ENCODE measurements at places on chromosomes 5 and 9.

DNA sequence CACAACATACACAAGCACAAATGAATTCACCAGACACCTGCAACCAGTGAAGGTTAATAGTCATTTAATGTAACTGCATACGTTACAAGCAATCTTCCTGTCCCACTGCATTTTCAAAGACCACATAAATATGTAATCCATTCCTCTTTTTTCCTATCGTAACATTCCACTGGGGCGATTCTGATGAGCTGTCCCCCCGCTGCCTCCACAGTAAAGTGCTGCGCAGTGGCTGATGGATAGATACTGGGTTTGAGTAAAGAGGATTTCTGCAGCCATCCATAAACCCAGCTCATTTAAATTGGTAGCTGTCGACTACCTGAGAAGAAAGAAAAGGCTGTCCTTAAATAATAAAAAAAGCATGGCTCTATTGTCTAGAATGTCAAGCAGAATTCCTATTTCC lies 181.1 kb downstream of the SPOCK1 start:
- no peak for DNase-seq

GRCh38 chr9:89730715-89731114 lies 125.9 kb downstream of the GADD45G start:
- DNase-seq: no peak

- DNase-seq: no peak
These were observed 3.8 kb downstream of the FGF10 start for GRCh38 chr5:44385291-44385900.

GRCh38 chr5:96942078-96942477 lies 6.2 kb downstream of the LNPEP start:
- no peak for DNase-seq

DNA sequence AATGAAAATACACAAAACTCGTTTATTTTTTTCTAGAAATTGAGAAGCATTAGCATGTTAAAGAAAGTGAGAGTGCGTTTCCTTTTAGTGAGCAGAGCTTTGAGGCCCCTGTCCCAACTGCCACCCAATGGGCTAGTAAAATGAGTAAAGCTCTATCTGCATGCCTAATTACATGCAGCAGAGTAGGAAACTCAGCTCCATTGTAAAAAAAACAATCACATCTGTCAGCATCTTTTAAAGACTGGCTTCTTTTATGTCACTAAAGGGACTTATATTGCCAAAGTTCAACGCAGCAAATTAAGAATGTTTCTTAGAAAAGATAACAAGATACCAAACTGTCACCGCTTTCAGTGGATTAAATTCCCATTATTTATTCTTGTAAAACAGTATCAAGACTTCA lies 154.0 kb downstream of the SNCAIP start:
- DNase-seq: no peak

DNA sequence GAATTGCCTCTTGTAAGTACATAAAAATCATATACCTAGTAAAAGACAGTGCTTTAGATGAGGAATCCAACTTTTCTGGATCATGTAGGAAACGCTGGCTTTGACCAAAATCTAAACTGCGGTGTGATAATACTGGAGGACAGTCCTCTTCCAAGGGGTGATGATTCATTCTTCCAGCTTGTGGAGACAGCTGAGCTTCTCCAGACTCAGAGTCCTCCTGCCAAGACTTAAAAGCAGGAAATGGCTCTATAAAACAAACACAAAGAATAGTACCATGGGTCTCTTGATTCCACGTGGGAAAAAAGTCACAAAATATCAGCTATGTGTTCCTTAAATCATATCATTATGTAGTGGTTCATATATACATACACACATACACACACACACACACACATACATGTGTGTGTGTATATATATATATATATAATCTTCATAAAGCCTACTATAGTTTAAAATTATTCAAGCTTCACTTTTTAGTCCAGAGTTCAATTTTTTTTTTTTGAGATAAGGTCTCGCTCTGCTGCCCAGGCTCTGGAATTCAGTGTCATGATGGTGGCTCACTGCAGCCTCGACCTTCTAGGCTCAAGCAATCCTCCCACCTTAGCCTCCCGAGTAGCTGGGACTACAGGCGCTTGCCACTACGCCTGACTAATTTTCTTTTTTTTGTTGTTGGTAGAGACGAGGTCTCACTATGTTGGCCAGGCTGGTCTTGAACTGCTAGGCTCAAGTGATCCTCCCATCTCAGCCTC lies 65.0 kb downstream of the PKD2L2 start:
- DNase-seq: peak; percentile 74

GRCh38 chr5:142070734-142071133 lies 37.8 kb upstream of the NDFIP1 start:
- no peak for DNase-seq

GRCh38 chr5:117133198-117133597 lies 558.6 kb upstream of the SEMA6A start:
- DNase-seq: no peak

DNA sequence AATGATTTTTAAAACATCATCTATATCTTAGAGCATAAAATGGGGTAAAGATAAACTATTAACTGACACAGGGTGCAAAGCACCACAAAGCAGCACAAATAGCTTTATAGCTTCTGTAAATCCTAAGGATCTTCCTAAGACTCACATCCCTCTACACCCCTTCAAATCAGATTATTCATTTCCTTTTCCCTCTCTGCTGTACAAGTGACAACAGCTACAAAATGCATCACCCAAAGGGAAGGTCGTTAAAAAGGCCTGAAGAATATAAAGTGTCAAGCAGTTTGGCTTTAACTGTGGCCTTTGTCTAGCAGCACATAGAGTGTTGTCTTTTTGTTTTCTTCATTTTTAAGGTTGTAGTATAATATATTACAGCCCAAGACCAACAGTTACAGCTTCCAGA lies 422.1 kb downstream of the PDE4D start:
- no peak for DNase-seq

DNA sequence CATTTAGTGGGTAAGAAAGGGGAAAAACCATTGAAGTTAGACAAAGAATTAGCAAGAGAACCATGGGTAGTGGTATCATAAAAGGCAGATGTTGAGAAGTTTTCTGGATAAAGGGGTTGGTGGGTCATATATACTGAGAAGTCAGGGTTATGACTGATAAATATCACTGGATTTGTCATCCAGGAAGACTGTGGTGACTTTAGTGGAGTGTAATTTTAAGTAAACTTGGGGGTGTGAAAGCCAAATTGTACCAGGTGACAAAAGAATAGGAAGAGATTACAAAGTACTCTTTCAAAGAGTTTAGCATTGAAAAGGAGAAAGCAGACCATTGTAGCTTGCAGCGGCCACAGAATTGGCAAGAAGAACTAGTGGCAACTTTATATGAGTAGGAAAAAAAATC lies 315.2 kb upstream of the DMAC1 start:
- DNase-seq: no peak

- no peak for DNase-seq
These were observed 103.5 kb downstream of the MAMDC2 start for GRCh38 chr9:70147196-70147595.

- no peak for DNase-seq
These were observed 189.7 kb downstream of the PALM2AKAP2 start for GRCh38 chr9:109969573-109970237.

DNA sequence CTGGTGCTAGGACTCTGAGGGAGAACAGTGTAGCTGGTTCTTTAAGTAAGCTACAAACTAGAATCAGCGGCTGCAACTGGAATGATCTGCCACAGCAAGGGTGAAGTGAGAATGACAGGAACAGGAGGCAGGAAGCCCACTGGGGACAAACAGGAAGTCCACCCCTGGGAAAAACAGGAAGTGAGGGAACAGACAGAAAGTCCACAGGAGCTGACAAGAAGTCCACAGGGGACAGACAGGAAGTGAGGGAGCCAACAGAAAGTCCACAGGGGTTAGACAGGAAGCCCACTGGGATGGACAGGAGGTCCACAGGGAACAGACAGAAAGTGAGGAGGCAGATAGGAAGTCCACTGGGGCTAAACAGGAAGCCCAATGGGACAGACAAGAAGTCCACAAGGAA lies 15.5 kb downstream of the ADAMTS16 start:
- DNase-seq: no peak

GRCh38 chr5:180816608-180817534 lies 14.3 kb upstream of the MGAT1 start:
- DNase-seq: no peak

DNA sequence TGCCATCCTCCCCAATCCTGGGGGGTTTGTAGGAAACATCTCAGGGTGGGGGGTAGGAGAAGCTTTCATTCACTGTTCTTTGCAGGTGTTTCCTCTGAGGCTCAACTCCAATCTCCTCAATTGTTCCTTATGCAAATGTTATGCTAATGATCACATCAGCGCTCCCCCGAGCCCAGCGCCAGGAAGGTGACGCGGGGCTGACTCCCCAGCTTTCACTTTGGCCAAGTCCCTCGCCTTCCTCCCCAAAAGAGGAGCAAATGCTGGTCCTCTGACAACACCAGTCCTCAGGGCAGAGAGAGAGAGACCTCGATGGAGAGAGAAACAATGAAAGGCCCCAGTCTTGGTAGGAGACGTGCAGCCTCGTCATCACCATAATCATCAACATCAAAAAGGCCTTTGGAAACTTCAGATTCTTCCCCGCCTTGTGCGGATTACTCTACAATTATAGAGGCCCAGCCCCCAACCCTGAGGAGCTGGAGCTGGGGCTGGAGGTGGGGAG lies 39.1 kb downstream of the PCDH1 start:
- DNase-seq: no peak

DNA sequence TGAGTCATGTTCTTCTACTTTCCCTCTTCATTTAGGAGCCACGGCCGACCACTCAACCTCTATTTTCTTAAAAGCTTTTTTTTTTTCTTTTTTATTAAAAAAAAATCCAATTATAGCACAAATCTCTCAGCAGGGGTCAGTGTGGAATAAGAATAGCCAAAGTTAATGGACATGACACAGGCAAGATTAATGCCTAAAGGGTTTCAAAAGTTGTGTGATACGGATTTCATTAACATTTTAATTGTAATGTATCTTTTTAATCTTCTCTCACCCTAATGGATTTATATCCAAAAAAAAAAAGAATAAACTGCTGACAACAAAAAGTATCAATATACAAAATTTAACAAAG lies 5.4 kb downstream of the NACC2 start:
- peak; percentile 81 for DNase-seq

DNA sequence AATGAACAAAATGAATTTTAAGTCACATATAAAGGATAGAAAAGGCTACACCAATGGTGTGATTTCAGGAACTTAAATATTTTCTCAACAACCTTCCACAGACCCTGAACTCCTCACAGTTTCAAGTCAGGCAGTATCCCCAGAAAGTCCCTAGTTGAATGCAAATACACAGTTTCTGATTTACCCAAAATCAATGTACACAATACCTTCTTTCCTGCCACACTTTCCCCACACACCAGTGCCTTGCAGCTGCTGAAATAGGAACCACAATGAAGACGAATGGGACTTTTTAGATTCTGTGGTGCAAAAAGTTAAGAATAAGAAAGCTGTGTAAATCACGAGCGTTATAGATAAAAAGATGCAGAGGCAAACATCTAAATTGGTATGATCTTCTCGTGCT lies 552.4 kb upstream of the MEF2C start:
- DNase-seq: no peak

DNA sequence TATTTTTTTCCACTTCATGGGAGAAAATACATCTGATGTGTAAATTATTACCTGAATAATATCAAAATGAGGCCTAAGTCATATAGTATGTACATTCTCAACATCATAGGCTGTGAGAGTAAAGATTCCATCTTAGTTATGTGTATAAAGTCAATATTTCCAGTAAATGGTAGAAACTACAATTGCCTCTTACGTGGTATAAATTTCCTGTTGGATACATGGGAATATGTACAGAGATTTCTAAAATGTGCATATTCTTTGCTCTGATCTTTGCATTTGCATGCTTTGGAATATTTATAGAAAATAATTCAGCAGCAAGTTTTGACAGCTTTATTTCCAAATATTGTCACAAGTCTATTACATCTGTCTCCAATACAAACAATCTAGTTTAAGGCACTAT lies 78.8 kb downstream of the GABRB2 start:
- DNase-seq: no peak

DNA sequence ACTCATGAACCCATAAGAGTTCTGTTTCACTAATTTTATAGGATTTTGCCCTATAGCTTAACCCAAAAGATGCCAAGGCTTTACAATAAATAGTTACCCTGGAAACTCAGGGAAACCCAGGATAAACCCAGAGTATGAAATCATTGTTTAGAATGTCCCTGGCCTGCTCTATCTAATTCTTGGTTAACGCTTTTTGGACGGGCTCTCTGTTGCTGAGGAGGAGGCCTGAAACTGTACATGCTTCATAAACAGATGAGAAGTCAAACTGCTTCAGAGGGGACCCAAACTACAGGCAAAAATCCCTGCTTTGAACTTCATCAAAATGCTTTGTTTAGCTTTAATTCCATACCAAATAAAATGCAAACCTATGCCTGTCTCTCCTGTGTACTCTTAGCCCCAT lies 291.9 kb downstream of the SH3GL2 start:
- DNase-seq: no peak

DNA sequence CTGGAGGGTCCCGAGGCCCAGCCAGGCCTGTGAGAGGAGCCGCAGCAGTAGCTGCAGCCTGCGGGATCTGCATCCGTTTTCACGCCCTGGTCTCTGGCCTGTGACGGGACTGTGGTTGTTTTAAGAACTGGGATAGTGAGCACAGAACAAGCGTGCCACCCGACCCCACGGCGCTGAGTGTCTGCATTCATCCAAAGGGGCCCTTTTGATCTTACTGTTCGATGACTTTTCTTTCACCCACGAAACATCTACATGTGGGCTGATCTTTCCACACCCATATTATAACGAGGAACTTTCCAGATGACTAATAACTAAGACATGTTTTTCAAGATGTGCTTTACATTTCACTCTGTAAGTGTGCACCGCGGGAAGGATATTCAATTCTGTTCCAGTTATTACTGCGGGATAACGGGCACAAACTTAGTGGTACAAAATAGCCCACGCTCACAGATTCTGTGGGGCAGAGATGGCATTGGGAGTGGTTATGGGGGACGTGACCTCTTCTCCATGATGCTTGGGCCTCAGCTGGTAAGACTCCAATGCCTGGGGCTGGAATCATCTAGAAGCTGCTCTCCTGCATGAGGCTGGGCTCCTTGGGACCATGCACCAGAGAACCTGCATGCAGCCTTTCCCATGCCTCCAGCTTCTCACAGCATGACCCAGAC lies 165.0 kb downstream of the SYK start:
- no peak for DNase-seq

GRCh38 chr9:17927616-17928015 lies 348.8 kb downstream of the SH3GL2 start:
- no peak for DNase-seq

GRCh38 chr5:138824516-138824915 lies 50.6 kb downstream of the LRRTM2 start:
- DNase-seq: no peak

- no peak for DNase-seq
These were observed 48.0 kb downstream of the ZNF366 start for GRCh38 chr5:72459089-72459661.

DNA sequence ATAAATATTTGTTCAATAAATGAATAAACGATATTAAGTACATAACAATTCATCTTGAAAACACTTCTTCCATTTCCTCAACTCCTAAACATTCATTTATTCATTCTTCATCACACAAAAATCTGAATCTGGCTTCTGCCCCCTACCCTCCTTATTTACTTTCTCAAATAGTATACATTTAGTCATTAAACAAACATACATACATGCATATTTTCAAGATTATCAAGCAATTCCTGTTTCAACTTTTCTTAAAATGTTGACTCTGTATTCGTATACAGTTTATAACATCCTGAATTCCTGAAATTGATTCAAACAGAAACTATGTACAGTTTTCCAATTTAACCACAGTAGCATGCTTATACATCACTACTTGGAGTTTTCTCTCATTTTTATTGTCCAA lies 129.0 kb downstream of the MUSK start:
- DNase-seq: peak; percentile 43

GRCh38 chr5:146821732-146822131 lies 56.8 kb downstream of the PPP2R2B start:
- DNase-seq: no peak

Data from AG08396 (cell line).